Endothelial cell of umbilical vein (primary cell): ENCODE measurements at places on chromosomes 6 and 20.

GRCh38 chr6:62904687-62905086 lies 306.6 kb upstream of the FKBP1C start:
- no peak for DNase-seq

- peak; percentile 65 for DNase-seq
Observed at GRCh38 chr6:83198486-83199172, 5.5 kb downstream of the RWDD2A start.

GRCh38 chr6:3956054-3956453 lies 106.9 kb downstream of the FAM50B start:
- DNase-seq = no peak

DNA sequence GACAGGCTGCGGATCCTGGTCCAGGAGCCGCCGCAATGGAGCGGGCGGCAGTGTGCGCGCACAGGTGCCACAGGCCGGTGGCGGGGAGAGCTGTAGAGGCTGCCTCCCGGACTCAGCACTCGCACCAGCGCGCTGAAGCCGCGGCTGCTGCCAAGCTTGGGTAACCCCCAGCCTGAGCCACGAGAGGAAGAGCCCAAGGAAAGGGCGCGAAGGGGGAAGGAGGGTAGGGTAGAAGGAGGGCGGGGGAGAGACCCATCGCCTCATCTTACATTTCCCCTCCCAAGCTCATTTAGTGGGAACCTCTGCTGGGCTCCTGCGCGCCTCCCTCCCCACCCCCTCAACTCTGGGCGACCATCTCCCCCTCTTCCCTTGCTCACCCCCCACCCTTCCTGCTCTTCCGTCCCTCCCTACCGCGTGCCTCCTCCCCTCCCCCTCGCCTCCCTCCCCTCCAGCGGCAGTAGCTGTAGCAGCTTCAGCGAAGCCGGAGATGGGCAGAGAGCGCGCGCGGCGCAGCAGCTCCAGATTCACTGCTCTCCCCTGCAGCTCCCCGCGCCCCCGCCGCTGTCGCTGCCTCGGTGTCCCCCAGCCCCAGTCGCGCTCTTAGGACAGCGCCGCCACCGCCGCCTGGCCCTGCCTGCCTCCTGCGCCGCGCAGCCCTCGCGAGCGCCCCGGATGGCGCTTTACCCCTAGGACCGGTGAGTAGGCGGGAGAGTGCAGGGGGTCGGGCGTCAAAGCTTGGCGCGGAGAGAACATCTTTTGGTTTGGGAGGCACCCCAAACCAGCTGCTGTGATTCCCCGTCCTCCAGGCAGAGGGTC lies at the start of gene FUT9:
Gene FUT9 (plus strand): TSS at position 457 of the 816 bp plus-strand sequence. CDS start 187,182 bp downstream, outside the sequence.
- DNase-seq = no peak
